Left ventricle myocardium inferior (tissue), 1 donor: ENCODE measurements at places on chromosomes 4 and X. TPM values are rescaled to one million over a fixed set of nuclear protein-coding genes. Genes with fewer than 3 reads are reported as not detected.

GRCh38 chrX:132648895-132649294 lies 160.1 kb upstream of the MBNL3 start:
- H3K4me1 ChIP-seq: no peaks in the 10 kb centered on the region
- H3K36me3 ChIP-seq: no peaks in the 10 kb centered on the region
- no peak for DNase-seq
- no peak overlapping the region for H3K27ac ChIP-seq
- H3K27me3 ChIP-seq: no peaks in the 10 kb centered on the region

The AWAT2 gene
- not detected for total RNA-seq

DNA sequence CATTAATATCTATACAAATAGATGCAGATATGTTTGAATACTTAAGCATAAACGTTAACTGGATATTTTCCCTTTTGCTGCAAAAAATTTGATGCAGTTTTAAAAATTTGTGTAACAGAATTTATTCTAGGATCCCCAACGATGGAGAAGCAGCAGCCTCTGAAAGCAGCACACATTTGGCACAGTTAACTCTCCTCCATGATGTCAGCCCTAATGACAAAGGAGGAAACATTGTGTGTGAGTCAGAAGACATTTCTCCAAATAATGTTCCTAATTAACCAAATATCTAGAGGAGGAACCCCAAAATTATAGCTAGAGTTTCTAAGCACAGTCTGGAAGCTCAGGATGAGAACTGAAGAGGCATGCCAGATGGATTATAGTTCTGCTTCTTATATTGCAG lies 281.9 kb upstream of the MAD2L1 start:
- H3K4me3 ChIP-seq: no peak overlapping the region
- H3K27ac ChIP-seq: no peak overlapping the region

The TMEM35A gene
- total RNA-seq: not detected

GRCh38 chr4:89800527-89801103 lies 36.3 kb downstream of the SNCA start:
- no peak overlapping the region for H3K27ac ChIP-seq
- no peak for DNase-seq
- H3K4me1 ChIP-seq: peaks cover 7% of the 10 kb centered on the region
- no peak overlapping the region for H3K4me3 ChIP-seq
- H3K36me3 ChIP-seq: no peaks in the 10 kb centered on the region
- H3K27me3 ChIP-seq: no peaks in the 10 kb centered on the region

- no peaks in the 10 kb centered on the region for H3K27me3 ChIP-seq
- H3K27ac ChIP-seq: no peak overlapping the region
- H3K36me3 ChIP-seq: no peaks in the 10 kb centered on the region
Observed at GRCh38 chrX:126701380-126701779, 118.1 kb upstream of the PRR32 start.

The IL2RG gene
- total RNA-seq: 0.99 TPM

DNA sequence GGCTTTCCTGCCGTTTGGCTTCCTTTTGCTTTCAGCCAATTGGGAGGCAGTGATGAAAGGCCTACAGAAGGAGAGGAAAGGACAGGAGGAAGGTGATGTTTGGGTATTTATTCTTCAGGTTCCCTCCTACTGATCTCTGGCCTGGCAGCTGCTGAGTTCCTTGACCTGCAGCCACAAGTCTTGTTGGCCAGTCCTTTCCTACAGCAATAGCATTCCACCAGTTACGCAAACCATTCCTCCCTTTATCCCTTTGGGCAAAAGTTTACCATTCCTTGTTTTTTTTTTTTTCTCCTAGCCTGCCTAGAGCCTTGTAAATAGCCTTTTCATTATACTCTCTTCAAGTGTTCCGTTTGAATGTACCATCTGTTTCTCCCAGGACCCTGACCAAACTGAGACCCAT lies 198.1 kb upstream of the FTHL17 start:
- H3K27ac ChIP-seq: no peak overlapping the region
- H3K27me3 ChIP-seq: no peaks in the 10 kb centered on the region
- H3K4me1 ChIP-seq: peaks cover 10% of the 10 kb centered on the region

The FGA gene
- total RNA-seq: not detected

DNA sequence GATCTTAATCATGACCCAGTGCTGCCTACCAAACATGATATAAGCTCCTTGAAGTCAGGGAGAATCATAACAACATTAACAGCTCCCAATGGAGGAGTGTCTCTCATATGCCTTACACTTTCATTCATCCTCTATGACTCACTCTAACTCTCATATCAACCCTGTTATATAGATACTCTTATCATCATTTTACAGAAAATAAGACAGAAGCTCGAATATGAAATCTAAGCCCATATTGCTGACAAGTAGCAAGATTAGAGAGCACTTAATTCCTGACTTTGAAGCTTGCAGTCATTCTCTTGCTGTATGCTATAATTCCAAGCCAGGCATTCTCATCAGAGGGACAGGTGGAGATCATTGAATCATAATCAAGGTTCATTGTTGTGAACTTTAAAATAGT lies 476.7 kb upstream of the ATOH1 start:
- H3K36me3 ChIP-seq: no peaks in the 10 kb centered on the region
- no peaks in the 10 kb centered on the region for H3K4me1 ChIP-seq
- DNase-seq: no peak
- no peaks in the 10 kb centered on the region for H3K27me3 ChIP-seq
- no peak overlapping the region for H3K4me3 ChIP-seq

DNA sequence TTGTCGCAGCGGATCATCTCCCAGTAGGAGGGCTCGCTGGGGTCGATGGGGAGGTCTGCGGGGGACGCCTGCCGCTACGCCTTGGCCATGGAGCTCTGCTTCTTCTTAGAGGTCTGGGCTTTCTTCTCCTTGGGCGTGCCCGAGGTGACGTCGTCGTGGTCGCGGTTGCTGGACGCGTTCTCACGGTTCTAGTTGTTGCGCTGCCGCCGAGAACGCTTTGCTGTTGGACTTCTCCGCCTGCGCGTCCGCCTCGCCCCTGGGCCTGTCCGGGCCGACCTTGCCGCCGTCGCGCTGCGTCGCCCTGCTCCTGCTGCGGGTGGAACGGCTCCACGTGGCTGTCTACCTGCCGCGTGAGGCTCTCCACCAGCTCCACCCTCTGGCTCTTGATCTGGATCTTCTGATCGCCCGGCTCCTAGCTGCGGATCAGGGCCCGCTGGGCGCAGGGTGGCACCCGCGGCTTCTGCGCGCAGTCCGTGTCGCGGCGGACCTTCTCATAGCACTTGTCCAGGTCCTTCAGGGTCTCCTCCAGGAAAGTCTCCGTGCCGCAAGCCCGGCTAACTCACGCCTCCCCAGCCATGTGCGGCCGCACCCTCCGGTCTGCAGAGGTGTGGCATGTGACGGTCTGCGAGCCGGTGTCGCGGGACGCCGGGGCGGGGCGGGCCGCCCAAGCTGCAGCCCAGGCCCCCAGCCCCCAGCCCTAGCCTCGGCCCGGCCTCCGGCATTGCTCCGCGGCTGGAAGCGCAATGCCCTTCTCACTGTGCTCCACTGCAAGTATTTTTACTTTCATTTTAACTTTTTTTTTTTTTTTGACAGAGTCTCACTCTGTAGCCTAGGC lies 40.5 kb upstream of the OGT start:
- DNase-seq: peak; percentile 56
- H3K27ac ChIP-seq: peak overlapping the region; percentile 23
- no peaks in the 10 kb centered on the region for H3K27me3 ChIP-seq
- peak overlapping the region; percentile 73 for H3K4me3 ChIP-seq
- no peaks in the 10 kb centered on the region for H3K36me3 ChIP-seq
- peaks cover 7% of the 10 kb centered on the region for H3K4me1 ChIP-seq

DNA sequence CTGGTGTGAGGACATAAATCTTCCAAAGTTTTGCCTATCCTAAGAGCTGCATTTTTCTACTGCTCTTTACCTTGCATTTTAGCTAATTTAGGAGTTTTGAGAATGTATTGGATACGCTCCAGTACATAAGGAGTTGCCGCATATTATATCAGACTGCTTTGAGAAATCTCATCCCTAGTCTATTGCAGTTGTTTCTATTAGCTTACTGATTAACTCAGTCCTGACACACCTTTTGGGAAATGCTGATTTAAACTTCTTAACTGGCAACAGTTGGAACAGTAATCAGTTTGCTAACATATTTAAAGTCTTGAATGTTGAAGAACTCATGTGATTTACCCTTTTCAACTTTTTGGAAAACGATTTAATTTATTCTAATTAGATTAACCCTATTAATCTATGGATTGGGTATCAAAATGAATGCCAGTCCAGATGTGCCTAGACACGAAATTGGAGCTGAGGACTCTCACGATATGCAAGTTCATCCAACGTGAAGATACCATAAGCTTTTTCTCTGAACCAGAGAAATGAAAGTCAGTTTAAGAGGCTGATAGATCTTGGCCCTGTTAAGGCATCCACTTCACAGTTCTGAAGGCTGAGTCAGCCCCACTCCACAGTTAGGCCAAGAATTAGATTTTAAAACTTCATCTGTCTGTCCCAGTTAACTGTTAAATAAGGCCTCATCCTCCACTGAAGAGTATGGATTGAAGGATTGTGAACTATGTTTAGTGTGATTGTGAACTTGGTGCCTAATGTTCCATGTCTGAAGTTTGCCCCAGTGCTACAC lies 90.0 kb downstream of the MAOA start:
- H3K27me3 ChIP-seq: no peaks in the 10 kb centered on the region
- DNase-seq: no peak
- no peak overlapping the region for H3K4me3 ChIP-seq
- peaks cover 5% of the 10 kb centered on the region for H3K36me3 ChIP-seq
- H3K27ac ChIP-seq: no peak overlapping the region

- no peaks in the 10 kb centered on the region for H3K4me1 ChIP-seq
- no peaks in the 10 kb centered on the region for H3K27me3 ChIP-seq
- H3K36me3 ChIP-seq: peaks cover 71% of the 10 kb centered on the region
Observed at GRCh38 chr4:55450566-55450965, 54.8 kb downstream of the TMEM165 start.

The MID1IP1 gene
- total RNA-seq: 30.9 TPM

The MAGEB1 gene
- total RNA-seq: not detected

GRCh38 chrX:45348296-45348695 lies 147.6 kb upstream of the DIPK2B start:
- H3K36me3 ChIP-seq: no peaks in the 10 kb centered on the region
- H3K4me1 ChIP-seq: no peaks in the 10 kb centered on the region
- H3K27ac ChIP-seq: no peak overlapping the region
- H3K27me3 ChIP-seq: no peaks in the 10 kb centered on the region
- DNase-seq: no peak
